Left lung (tissue), 14 donors: ENCODE measurements at places on chromosomes 7 and 10. TPM values are rescaled to one million over a fixed set of nuclear protein-coding genes. Genes with fewer than 3 reads are reported as not detected.

DNA sequence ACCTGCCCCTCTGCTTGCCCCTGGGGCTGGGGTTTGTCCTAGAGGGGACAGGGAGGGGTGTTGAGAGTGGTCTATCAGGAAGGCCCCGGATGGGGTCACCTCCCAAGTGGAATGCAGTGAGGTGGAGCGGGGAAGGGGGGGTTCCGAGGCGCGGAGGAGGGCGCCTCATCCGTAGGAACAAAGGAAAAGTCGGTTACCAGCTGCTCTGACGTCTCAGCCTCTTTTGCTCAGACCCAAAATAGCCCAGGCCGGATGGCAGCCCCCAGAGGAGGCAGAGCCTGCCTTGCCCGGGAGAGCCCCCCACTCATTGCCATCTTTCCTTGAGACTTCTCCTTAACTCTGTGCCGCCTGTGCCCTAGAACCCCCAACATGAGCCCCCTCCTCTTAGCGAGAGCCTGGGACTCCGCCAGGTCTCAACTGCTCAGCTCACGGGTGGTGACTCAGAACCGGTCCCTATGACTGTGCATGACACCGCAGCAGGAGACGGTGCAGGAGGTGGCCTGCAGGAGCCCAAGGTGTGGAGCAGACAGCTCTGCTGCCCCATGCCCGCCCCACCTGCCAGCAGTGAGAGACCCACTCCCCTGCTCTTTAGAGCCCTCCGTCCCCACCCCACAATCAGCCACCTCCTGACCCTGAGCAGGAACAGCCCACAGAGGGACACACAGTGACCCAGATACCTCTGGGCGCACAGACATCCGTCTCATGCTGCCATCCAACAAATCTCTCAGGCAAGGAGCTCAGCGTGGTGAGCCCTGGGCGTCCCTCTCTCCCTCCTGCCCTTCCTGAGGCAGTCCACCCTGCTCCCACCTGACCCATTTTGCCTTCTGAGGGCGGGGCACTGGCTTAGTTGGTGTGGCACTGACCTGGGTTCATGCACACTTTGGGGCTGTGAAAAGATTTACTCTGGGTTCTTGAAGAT lies 13.1 kb downstream of the STX1A start:
- DNase-seq, result no peak

The AKR1C2 gene
- 3.2 TPM for polyA plus RNA-seq

The CCDC6 gene
- polyA plus RNA-seq, result 36.7 TPM

- no peak for DNase-seq
Observed at GRCh38 chr10:88076027-88076880, 212.8 kb downstream of the PTEN start.

The EVX1 gene
- not detected for polyA plus RNA-seq

DNA sequence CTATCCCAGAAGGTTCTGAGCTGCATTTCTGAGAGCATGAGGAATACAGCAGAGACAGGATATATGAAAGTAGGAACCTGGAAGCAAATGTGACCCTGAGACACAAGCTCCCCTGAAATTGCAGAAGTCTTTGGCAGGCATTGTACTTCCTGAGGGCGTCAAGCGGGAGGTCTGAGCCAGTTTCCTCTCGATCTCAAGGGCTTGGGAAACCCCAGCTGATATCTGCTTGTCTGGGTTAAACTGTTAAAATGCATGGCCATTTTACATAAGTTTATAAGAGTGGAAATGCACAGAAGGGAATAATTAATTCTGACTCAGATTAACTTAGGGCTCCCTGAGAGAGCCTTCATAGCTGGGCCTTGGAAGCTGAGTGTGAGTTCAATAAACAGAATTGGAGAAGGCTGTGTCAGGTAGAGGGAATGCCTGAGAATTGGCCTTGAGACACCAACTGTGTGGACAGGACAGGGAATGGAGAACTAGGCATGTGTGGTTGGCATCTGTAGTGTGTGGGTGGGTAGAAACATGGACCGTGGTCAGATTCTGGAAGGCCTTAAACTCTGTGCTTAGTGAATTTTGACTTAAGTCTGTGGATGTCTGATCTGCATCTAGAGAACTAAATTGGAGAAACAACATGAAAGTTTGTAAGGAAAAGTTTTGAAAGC lies 53.3 kb downstream of the WIPF3 start:
- peak; percentile 41 for DNase-seq

DNA sequence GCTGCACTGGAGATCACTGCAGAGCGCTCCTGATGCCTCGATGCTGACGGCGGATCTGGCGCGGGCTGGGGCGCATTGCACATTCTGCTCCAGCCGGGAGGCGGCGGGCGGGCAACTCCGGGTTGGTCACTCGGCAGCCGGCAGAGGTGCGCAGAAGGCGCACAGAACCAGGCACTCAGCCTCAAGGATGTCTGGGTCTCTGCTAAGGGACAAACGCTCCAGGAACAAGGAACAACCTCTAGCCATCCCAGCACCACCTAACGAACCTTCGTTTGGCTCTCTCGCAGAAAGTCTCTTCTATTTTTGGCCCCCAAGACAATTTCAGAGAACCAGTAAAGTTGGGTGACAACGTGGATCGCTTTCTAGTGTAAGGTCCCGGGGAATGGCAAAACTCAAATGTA lies 254.6 kb downstream of the OTUD1 start:
- no peak for DNase-seq

DNA sequence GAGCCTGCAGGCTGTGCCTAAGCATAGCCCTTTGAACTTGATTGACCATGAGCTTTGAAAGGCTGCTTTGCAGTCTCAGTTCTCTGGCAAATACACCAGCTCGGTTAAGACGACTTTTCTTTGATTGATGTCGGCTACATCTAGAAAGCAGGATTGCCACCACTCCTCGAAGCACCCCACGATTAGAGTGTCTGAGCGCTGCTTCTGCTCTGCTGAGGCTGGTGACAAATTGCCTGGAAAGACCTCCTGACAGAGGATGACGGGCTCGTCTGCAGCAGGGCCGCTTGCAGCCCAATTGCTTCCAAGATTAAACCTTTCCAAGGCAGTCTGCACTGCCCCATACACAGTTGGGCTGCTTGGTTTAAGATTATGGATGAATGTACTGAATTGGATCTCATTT lies 182.0 kb downstream of the CUX1 start:
- peak; percentile 27 for DNase-seq

The GRID2IP gene
- 1.2 TPM for polyA plus RNA-seq

DNA sequence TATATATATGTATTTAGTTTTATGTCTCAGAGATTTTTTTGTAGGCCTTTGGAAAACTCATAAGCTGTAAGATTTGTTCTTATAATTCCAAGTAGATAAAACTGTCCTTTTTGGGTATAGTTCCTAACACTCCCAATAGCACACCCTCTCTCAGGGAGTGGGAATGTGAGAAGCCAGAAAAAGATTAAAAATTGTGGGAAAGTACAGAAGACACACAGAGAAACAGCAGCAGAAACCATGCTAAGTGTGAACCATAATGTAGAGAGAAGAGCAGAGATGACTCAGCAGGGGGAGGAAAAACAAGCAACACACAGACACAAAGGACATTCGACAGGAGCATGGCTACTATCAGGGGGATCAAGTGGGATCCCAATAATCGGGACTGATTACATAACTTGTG lies 401.6 kb downstream of the MAGI2 start:
- DNase-seq, result no peak

The GJD4 gene
- not detected for polyA plus RNA-seq

DNA sequence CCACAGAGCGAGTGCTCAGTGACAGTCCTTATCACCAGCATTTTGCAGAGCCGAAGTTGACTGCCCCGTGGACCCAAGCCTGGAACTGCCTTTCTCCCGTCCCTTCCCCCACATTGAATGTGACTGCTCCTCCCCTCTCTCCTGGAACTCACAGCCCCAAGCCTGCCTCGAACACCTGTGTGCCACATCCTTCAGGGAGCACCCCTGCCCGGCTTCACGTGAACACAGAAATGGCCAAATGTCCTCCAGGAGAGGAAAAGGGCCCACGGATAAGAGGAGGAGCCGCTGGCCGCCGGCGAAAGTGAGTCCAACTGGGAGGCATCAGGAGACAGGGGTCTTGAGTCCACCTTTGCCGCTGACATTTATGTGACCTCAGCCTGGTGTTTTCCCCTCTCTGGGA lies 16.2 kb downstream of the STX1A start:
- DNase-seq, result no peak

GRCh38 chr10:79292026-79292766 lies 55.1 kb upstream of the PPIF start:
- DNase-seq, result no peak

- DNase-seq, result no peak
Observed at GRCh38 chr7:106071999-106072714, 40.0 kb downstream of the SYPL1 start.

- DNase-seq, result no peak
Observed at GRCh38 chr7:97215556-97215955, 98.1 kb downstream of the SDHAF3 start.

The NRCAM gene
- 14.7 TPM for polyA plus RNA-seq

GRCh38 chr10:1037098-1037497 lies 11.4 kb upstream of the IDI2 start:
- DNase-seq, result no peak

- DNase-seq, result no peak
Observed at GRCh38 chr7:52995676-52996075, 39.8 kb upstream of the POM121L12 start.

- no peak for DNase-seq
Observed at GRCh38 chr7:1940863-1941262, 270.8 kb downstream of the ELFN1 start.

The ATP5F1C gene
- polyA plus RNA-seq, result 254 TPM

The TWIST1 gene
- polyA plus RNA-seq, result 0.20 TPM

DNA sequence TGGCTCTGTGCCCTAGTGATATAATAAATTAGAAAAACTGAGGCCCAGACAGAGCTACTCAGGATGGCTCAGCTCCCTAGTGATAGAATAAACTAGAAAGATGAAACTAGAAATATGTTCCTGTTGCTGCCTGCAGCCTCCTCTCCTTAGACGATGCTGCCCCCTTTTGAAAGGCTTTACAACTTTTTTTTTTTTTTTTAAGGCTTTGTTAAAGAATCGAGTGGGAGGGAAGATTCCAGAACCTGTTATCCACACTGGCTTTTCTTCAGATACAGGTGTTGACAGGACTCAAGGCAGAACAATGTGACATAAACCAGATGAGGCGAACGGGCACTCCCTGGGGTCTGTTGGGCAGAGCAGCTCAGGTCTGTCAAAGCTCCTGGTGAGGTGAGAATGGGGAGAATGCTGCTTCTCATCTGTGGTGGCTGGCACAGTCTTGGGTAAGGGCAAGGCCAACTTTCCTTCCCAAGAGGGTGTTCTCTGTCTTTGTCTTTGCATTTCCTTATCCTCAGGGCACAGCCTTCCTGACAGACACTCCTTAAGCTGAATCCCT lies 175.1 kb downstream of the COBL start:
- DNase-seq, result no peak

The IQUB gene
- polyA plus RNA-seq, result 3.8 TPM

- DNase-seq, result no peak
Observed at GRCh38 chr10:30694518-30695228, 65.1 kb upstream of the LYZL2 start.

The NME8 gene
- not detected for polyA plus RNA-seq

The CRHR2 gene
- 0.23 TPM for polyA plus RNA-seq

DNA sequence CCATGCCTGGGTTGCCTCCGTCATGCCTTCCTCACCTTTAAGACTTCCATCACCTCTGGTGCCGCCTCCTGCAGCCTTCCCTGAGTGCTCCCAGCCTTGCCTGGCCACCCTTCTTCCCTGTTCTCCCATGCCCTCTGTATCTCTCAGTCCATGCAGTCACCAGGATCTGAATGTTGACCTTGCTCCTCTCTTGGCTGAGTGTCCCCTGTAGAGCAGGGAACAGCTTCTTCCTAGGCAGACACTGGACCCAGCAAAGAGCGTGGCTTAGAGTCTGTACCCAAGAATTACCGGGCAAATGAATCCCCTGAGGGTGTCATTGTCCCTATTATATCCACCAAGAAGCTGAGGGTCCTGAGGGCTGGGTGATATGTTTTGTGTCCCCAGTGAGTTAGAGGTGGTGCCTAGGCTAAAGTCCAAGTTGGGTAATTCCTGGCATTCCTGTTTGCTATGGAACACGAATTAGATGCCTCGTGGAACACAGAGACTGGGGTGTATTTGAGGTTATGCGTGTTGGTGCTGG lies 505.6 kb downstream of the RPS24 start:
- no peak for DNase-seq

- DNase-seq, result no peak
Observed at GRCh38 chr7:1541431-1542162, 11.1 kb downstream of the MAFK start.

DNA sequence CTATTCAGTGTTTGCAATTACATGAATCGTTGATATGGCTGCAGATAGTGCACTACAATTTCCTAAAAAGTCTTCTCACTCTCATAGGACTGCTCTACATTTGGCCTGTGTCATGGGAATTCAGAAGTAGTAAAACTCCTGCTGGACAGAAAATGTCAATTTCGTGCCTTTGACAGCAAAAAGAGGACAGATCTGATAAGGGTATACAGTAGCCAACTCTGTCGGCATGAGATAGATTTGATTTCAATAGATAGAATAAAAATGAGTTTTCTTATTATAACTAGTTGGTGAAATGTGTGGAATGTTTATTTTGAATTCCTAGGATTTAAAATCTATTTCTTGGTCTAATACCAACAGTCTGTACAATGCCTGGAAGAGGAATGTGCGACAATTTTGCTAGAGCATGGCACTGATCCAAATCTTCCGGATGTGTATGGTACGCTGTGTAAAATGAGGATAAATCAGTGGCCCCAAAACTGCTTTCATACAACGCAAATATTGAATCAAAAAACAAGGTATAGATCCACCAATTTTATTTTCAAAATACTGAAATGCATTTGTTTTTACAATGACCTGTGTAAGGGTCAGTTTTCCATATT lies 133.5 kb upstream of the CDK13 start:
- DNase-seq, result no peak

The LEP gene
- 0.10 TPM for polyA plus RNA-seq

- no peak for DNase-seq
Observed at GRCh38 chr10:21860718-21861117, 142.8 kb downstream of the DNAJC1 start.

DNA sequence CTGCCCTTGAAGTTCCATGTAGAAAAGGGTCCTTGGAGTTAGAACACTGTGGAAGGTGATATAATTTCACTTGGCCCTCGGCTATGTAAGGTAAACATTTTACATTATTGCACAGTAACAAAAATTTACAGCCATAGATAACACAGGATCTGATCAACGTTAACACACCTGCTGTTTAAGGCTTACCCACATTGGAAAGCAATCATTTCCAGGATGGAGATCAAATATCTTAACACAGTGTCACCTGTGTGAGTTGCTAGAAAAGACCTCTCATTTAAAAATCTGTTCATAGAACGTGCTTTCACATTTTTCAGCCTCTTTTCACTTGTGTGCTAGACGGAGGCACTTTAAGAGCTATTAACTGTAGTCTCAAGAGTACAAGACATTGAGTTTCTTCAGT lies 1.9 kb downstream of the TMEM229A start:
- DNase-seq, result no peak

DNA sequence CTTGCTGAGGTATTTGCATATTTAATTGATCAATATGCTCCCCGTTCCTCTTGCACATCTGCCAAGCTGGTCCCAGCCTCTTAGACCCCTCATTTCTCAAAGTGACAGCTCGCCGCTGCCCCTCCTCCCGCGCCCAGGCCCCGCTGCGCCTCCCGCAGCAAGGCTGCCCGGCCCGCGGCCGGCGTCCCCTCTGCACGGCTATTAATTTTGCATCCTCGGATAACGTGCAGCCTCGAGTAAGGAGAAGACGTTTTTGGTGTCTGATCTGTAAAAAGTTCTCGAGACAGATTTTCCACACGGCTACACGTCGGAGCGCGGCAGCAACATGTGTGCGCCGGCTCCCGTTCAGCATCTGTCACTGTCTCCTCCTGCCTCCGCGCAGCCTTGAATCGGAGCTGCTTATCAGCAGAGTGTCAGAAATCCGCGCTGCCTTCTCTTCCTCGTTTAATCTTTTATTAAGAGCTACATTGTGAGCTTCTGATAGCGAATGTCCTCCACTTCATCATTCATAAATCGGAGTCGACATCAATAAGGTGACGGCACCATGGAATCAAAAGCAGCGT lies 65.3 kb downstream of the EBF3 start:
- DNase-seq, result no peak
